ENCODE measurements at places on chromosomes 2 and 18. TPM values are rescaled to one million over a fixed set of nuclear protein-coding genes. Genes with fewer than 3 reads are reported as not detected.

The CXCR1 gene
- total RNA-seq = not detected

The INPP1 gene
- total RNA-seq = 11.0 TPM

The REG3A gene
- not detected for total RNA-seq

The FEV gene
- total RNA-seq = not detected

The ITGA6 gene
- total RNA-seq = 7.2 TPM

Measured in placental pericyte (primary cell).